Stimulated activated CD8-positive, alpha-beta memory T cell treated with anti-CD3 and anti-CD28 coated beads, Interleukin-7, amount 100 ng/mL, for 1 hour (primary cell): ENCODE measurements at places on chromosomes 5 and 9.

DNA sequence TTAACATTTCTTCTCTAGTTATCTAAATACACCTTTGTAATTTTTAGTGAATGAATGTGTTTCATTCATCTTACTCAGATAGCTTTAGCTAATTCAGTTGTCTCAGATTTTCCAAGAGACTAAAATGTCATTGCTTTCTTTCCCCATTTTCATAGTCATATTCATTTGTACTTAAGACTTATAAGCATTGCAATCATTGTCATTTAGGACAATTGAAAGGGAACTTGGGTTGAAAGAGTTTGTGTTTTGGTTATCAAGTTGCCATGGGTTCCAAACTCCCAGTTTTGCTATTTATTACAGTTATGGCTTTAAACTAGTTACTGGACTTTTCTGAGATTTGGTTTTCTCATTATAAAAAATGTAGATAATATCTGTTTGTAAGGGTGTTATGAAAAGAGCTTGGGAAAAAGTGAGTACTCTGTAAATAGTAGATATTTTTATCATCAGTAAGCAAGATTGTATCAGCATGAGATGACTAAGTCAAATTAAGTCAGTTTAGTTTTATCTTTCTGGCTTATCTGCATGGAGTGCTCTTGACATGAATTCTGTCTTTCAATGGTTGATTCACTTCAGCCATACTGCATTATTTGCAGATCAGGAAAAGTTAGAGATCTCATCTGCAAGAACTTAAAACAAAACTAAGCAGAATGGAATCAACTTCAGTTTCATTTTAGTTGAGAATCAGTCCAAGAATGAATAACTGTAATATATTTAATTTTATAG is 107.5 kb downstream of the PBX3 start:
- DNase-seq: no peak

DNA sequence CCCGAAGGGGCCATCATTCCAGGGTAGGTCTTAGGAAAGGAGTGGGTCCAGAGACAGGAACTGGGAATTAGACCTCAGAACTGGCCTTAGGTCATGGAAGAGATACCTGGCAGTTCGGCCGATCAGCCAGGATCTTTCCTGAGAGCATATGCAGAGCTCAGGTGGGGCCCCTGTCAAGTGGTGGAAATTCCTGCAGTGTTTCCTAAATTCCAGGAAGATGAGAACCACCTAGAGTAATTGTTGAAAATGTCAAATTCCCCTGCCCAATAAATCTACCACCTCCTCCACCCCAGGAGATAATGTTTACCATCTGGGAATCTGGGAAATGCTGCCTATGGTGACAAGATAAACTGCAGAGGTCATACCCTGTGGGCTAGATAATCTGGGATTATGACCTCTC is 14.6 kb downstream of the TMEM171 start:
- DNase-seq: no peak

DNA sequence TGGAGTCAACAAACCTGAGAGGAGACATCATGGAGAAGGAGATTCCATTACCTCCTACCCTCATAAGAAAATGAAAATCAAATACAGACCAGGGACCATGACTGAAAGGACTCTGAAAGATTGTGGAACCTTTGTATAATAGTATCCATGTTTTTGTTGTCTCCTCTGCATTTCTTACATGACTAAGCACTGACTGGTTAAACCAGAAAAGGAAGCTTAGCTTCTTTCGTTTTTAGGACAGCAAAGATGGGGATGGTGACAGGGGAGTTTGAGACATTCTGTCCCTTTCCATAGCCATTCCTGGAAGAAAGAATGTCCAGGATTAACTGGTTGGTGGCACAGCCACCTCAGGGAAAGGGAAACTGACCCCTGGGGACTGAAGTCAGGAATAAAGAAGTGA is 22.2 kb downstream of the ITGA1 start:
- no peak for DNase-seq

DNA sequence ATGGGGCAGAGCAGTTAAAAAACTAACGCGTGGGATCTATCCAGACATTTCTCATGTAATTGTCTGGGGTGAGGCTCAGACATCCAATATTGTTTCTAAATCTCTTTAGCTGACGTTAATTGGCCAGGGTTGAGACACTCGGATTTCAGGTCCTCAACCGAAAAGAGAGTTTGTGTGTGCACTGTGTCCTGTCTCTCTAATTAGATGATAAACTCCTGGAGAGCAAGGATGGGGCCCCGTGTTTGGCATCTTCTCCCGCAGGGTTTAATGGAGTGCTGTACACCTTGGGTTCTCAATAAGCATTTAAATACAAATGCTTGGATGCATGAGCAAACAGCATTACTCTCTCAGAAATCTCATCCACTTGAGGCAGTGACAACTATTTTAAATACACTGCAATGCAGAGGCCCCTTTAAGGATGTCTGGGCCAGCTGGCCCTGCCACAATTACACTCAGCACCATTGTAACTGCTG is 139.6 kb downstream of the MTX3 start:
- no peak for DNase-seq

DNA sequence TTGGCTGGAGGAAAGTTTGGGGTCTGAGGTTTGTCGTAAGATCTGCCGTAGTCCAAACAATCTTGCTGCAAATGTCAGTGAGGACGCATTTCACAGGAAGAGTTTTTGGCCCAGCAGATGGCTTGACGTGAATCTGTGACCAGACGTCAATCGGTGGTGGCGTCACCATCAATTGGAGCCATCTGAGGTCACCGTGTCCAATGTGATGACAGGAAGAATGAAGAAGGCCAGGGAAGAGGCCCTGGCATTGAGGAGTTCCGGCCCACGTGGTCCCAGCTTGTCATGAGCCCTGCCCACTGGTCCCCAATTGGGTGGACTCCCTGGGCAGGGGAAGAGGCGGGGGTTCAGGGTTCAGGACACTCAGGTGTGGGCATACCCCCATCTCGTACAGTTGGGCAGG is 79.9 kb downstream of the OLFM1 start:
- no peak for DNase-seq

DNA sequence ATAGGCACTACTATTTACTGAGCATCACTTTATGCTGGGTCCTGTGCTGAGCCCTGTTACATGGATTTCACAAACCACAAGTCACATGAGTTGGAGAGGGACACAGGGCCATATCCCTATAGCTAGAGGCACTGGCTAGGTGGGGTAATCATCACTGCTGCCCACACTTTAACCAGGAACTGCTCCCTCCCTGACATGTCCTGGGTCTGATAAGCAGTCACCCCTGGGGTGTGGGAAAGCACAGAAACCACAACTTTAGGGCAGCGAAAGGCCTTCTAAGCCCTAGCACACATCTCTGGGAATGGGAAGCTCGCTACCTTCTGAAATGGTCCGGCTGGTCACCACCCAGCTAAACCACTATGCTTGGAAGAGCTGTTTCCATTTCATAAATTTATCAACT is 15.0 kb downstream of the TBC1D2 start:
- DNase-seq: no peak

DNA sequence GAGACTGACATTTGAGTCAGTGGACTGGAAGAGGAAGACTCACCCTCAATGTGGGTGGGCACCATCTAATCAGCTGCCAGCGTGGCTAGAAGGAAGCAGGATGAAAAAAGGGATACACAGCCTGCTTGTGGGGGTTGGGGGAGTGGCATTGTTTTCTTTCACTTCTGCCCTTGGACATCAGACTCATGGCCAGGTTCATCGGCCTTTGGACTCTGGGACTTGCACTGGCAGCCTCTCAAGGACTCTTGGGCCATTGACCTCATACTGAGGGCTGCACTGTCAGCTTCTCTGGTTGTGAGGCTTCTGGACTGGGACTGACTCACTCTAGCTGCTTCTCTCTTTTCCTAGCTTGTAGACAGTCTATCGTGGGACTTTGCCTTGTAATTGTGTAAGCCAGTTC is 374.9 kb downstream of the TLE1 start:
- no peak for DNase-seq

GRCh38 chr5:1136814-1137213 is 25.0 kb upstream of the SLC12A7 start:
- DNase-seq: no peak

DNA sequence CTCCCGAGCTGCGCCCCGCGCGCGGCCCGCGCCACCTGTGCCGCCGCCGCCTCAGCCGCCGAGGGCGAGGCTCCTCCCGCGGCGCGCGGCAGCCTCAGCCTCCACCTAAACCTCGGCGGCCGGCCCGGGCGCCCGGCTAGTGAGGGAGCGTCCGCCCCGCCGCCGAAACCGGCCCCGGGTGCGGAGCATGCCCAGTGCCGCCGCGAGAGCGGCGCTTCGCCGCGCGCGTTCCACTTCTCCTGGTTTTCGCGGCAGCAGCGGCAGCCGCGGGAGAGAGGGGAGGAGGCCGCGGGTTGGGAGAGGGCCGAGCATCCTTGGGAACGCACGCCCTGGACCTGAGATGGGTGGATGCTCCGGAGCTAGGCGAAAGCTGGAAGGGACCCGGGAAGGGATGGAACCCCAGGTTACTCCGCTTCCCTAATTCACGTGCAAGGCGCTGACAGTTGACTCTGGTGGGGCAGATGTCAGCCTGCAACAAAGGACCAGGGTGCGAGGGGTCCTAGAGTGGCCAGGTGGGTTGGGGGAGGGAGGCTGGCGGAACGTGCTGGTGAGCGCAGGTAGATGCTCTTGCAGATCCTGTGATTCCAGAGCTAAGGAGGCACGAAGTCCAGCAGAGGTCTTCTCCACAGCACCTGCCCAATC is at the start of gene CTNND2:
Gene CTNND2, minus strand, starts transcription at position 182 of the 642 bp plus-strand sequence. CDS start 593 bp downstream, outside the sequence.
- DNase-seq: no peak

- no peak for DNase-seq
Observed at GRCh38 chr9:100071271-100071670, 27.5 kb downstream of the ERP44 start.

- no peak for DNase-seq
Observed at GRCh38 chr9:69801989-69802388, 18.6 kb upstream of the CFAP95 start.

GRCh38 chr9:5326893-5327548 is 12.7 kb downstream of the RLN1 start:
- DNase-seq: no peak

- no peak for DNase-seq
Observed at GRCh38 chr9:110101531-110102161, 106.3 kb downstream of the C9orf152 start.

DNA sequence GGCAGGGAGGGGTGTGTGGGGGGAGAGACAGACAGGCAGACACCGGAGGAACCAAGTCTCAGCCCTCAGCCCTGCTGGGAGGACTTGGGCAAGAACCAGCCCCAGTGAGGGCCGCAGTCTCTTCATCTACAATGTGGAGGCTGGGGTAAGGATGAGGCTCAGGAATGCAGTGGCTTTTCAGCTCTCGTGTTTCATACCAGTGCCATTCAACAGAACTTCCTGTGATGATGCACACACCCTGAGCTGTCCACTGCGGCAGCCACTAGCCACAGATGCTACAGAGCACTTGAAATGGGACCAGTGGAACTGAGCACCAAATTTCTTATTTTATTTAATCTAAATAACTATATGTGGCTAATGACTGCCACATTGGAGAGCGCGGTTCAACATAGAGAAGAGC is 10.7 kb downstream of the CAMK2A start:
- no peak for DNase-seq

DNA sequence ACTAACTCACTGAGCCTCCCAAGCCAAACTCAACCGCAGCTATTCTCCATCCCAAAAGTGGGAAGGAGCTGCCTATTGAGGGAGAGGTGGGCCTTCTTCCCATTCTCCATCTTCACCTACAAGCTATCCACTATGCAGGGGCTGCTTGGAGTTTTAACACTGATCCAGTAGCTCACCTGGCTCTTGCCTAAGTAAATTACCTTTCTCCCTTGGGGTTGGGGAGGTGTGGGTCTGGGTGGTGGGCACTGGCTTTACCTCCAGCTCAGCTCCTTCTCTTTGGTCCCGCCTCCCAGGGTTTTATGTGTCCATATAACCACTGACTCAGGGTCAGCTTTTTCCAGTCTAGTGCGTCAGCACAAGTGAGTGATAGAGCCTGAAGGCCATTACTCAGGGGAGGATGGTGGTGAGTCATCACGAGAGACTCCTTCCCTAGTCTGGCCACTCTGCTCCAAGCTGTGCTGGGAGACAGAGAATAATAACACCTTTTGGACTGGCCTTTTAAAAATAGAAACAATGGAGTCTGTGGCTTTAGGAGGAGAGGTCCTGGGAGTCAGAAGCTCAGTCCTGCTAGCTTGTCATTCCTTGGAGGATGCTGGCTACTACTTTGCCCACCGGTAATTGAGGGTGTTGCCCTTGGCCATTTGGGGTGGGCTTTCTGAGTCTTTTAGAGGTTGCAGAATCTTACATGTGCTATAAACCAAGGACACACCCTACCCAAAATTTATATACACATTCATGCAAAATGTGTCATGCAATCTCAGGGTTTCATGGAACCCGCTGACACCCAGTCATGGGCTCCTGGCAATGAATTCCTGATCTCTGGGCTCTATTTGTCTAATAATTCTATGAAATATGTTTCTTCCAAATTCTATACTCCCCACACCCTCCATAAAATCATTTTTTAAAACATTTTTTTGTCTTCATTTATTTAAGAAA is 35.6 kb upstream of the ATP6V1G1 start:
- no peak for DNase-seq

DNA sequence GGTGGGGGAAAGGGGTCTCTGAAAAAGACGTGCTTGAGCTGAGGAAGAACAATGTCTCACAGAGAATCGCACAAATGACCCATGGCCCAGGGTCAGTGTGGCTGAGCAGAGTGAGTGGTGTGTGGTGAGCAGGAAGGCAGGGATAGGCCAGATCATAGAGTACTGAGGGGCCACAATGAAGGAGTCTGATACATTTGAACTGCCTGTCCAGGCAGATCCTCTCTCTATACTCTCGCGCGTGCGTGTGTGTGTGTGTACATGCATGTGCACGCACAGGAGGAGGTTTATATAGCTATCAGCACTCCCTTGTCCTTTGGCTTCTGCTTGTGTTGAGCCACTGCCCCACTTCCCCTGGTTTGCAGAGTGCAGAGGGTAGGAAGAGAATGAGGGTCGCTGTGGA is 294.0 kb downstream of the ZNF608 start:
- DNase-seq: no peak

- no peak for DNase-seq
Observed at GRCh38 chr9:38380230-38380871, 12.2 kb upstream of the ALDH1B1 start.

DNA sequence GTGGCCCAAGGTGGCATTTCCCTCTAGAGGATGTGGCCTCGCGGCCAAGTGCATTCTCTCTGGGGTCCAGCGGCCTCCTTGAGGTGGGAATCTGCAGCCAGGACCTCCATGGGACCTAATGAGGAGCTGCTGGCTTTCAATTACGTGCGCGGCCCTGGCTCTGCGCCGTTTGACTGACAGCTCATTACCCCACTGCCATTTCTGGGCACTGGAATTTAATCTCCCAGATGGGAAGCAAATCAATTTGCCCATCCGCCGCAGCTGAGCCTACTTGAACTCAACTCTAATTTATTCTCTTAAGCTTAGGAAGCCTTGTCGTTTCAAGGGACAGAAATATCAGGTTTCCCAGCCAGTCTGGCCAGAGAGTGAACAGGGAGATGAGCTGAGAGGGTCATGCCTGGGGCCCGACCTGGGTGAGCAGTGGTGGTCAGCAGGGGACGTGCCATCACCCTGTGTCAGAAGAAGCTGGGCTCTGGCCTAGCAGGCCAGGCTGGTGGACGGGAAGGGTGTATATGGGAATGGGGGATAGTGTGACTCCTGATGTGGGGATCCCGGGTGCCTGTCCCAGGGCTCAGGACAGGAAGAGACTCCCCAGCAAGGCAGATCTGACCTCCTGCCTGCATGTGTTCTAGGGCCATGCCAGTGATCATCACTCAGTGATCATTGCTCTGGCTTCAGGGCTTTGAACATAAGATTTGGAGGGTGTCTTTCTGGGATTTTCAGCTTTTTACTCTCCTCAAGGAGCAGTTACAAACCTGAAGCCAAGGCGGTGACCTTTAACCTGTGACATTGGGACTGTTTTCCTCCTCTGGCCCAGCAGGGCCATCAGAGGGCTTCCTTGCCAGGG is 69.7 kb downstream of the MACROH2A1 start:
- DNase-seq: no peak
